ENCODE measurements at places on chromosomes 7 and 10.

DNA sequence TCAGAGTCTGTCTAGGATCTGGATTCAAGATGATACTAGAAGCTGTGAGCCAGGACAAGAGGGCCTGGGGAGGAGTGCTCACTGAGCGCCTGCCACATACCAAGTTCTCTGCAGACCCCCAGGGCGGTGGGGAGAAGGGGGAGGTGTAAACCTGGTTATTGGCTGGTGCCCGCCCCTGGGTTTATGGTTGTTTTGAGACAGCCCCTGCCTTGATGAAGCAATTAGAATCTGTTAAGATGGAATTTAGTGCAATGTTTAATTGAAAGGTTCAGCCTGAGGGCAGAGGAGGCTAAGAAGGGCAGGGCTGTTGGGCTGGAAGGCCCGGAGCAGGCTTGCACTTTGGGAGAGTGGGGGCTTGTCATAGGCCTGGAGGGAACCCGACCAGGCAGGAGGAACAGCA, 42.7 kb downstream of the PRF1 start:
- DNase-seq: no peak

GRCh38 chr10:6382081-6382480, 179.3 kb downstream of the PFKFB3 start:
- DNase-seq: peak; percentile 42

DNA sequence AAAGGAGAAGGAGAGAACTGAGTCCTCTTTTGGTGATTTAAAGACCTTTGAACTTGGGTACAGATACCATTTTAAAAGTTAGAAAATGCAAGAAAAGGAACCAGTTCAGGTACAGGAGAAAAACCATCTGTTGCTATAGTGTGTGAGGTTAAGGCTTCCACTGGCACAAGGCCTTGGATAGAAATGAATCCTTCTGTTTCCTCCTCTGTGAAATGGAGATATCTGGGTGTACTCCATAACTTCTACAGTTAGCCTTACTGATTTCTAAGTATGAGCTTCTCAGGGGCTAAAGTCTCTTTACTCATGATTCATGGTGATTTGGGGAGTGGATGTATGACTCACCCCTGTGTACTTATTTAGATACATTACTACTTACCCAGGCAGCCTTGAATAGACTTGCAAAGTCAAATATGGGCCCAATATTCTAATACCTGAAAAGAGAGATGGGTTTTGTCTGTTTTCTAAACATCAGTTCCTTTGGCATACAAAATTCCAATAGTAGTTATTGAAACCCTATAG, 117.2 kb upstream of the ADO start:
- no peak for DNase-seq

GRCh38 chr10:10397906-10398305, 619.8 kb upstream of the CELF2 start:
- no peak for DNase-seq

- no peak for DNase-seq
These were observed 439.5 kb upstream of the NFE2L3 start for GRCh38 chr7:25712500-25712899.

GRCh38 chr7:40542982-40543741, 408.4 kb downstream of the SUGCT start:
- DNase-seq: no peak

Measured in right hindlimb (tissue), 1 donor.